ENCODE measurements at places on chromosomes 7 and 10. TPM values are rescaled to one million over a fixed set of nuclear protein-coding genes. Genes with fewer than 3 reads are reported as not detected.

Gene SLC39A12
- polyA plus RNA-seq, result not detected

Gene MLXIPL
- polyA plus RNA-seq, result 0.15 TPM

Gene MRPL43
- 98.0 TPM for polyA plus RNA-seq

Gene NKX6-2
- not detected for polyA plus RNA-seq

Gene SEC61A2
- 1.7 TPM for polyA plus RNA-seq

Gene SLC13A1
- not detected for polyA plus RNA-seq

Gene ZNF25
- 6.2 TPM for polyA plus RNA-seq

Gene UBE2H
- polyA plus RNA-seq, result 12.6 TPM

Gene PITX3
- not detected for polyA plus RNA-seq

Gene CC2D2B
- 1.8 TPM for polyA plus RNA-seq

Gene FAM241B
- polyA plus RNA-seq, result not detected

Gene WNT8B
- not detected for polyA plus RNA-seq

Gene GNGT1
- polyA plus RNA-seq, result not detected

Gene NDUFB2
- 299 TPM for polyA plus RNA-seq

Gene CCL24
- 1.2 TPM for polyA plus RNA-seq

Gene TMEM106B
- 2.8 TPM for polyA plus RNA-seq

Gene CNPY1
- not detected for polyA plus RNA-seq

Gene SPDYE2B
- polyA plus RNA-seq, result not detected

Gene AFAP1L2
- polyA plus RNA-seq, result 0.43 TPM

Gene AIFM2
- 0.28 TPM for polyA plus RNA-seq

Gene EFCAB10
- polyA plus RNA-seq, result not detected
